Activated CD4-positive, alpha-beta T cell treated with anti-CD3 and anti-CD28 coated beads for 24 hours (primary cell): ENCODE measurements at places on chromosomes 1 and 21.

GRCh38 chr21:28358170-28358569 is 634.5 kb downstream of the LTN1 start:
- no peak for DNase-seq

DNA sequence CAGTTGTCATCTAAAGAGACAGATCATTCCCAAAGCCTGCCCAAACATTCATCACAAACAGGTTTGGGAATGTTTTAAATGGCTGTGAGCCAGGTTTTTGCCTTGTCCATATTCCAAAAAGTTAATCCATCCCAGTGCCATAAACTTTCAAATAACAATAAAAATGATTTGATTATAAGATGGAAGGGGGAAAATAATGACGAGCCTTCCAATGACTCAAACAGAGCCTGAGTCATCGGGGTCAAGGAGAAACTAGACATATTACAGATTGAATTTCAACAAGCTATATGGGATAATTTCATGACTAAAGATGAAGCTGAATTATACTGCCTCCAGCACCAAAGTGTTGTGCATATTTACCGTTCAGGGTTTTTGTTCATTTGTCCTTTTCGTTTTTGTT is 195.8 kb upstream of the PKN2 start:
- DNase-seq = no peak

DNA sequence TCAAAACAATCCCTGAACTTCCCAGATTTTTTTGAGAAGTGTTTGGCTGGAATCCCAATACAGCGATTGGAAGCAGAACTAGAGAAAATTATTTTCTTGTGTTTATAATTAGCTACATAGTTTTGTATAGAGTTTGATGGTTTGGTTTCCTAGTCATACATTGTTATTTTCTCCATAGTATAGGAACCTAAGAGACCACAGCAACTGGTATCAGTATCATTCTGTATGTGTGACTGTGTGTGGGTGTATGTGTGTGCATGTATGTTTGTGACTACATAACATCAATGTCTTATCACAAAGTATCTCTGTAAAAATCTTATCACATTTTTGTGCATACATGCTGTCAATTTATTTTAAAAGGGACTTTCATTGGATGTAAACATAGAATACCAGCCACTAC is 780.5 kb downstream of the MRPL39 start:
- no peak for DNase-seq

DNA sequence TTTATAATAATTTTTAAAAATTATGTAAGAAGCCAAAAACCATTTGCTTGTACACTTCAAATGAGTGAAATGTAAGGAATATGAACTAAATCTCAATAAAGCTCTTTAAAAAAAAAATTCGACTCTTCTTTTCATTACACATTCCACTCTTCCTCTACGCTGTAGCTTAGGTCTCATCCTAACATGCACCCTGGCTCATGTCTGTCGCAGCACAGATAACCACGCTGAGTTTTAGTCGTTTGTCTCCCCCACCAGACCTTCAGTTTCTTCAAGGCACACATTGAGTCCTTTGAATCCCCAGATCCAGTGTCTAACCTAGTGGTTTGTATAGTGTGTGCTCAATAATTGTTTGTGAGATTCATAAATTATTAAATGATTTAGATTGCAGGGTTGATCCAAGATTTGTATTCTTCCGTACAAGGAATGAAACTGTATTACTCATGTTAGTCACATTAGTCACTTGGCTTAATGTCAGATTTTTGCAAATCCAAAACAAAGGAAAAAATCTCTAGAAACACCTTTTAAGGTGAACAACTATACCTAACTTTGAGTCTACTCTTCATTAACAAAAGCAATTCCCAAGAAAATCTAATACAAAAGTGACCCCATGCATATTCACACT is 57.3 kb downstream of the SLC25A24 start:
- DNase-seq = no peak

DNA sequence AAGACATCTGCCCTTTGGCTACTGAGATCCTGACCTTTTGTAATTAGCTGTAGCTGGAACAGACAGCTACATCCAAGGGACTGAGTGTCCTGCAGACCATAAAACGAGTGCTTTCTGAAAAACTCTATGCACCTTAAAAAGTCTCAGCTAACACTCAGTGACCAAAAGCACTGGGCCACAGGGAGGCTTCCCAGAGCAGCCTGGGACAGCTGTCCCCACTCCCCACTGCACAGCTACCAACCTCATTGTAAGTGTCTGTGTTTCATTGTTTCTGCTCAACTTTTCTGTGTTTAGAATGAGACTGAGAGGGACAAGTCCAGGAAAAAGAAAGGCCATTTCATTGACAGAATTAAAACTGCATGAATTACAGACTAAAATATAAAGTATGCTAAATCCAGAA is 80.7 kb downstream of the SMYD2 start:
- DNase-seq = no peak

- DNase-seq = no peak
Observed at GRCh38 chr1:176919386-176920378, 244.8 kb downstream of the ASTN1 start.

DNA sequence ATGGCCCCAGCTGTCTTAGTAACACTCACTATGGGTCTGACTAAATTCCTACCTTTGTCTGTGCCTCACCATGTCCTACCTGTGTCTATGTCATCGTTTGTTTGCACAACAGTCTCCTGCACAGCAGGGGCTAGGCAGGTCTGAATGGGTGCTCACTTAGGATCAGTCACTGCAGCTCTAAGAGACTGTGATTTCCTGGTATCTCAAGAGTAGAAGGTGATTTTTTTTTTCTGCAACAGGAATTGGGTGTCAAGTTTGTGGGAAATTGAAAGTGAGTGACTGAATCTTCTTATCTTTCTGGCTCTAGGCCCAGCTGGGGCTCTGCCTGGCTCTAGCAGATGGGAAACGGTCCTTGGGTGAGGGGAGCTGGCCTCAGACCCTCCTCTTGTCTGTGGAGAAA is 46.4 kb upstream of the TRABD2B start:
- DNase-seq = no peak

DNA sequence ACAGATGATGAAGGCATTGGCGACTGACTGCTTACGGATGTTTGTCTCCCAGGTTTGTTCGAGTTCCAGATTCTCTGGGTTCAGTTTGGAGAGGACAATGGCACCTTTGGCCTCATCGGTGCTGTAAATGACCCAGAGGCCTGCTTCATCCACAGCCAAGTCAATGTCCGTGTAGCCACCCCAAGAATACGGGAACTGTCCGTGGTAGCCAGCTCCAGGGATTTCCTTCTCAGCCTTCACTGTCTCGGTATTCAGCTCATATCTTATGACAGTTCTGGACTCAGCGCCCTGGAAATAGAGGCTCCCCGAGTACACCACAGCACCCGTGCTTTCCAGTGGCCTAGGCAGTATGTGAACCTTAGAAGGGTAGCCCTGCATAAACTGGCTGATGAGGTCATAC is 14.1 kb downstream of the MYOCOS start:
- DNase-seq = no peak

DNA sequence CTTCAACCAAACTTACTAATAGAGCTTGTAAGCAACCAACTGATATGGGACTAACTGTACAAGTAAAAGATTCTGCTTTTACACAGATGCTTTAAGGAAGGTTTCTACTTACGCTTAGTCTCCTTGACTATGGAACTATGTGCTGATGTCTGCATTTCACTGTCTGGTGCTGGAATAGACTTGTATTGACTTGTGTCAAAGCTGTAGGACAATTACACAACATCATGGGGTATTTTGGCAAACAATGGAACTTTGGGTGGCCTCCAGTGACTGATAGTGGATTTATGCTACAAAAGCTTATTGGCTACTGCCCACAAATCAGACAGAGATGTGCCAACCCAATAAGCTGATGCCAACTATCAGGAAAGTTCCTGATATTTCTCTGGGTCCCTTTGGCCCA is 10.6 kb downstream of the CBR1 start:
- no peak for DNase-seq

DNA sequence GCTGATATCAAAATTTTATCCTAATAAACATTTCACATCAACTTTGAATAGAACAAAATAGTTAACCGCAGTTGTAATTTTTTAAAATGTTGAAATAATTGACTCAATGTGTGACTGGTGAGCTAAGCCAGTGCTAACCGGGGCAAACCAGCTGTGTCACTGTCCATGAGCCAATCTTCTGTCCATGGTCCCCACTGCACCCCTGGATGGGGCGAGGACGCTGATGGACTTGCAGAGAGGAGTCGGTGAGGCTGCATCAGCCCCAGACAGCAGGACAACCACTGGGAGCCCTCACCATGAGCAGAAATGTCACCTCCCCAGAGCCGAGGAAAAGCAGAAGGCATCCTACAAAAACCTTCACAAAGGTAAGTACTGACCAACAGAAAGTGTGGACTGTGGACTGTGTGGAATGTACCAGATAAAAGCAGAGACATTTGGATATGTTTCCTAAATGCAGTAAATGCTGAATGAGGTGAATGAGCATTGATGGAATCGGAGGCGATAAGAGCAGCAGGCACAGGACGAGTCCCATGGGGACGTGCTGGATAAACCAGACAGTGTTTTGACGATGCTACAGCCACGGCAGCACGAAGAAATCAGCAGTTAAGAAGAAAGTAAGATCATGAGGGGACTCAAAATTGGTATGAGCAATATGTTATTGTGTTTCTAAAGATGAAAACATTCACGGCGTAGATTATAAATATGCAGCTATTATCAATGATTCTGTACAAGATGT is 115.0 kb upstream of the BACE2 start:
- DNase-seq = no peak

GRCh38 chr1:186782791-186783190 is 46.0 kb upstream of the PLA2G4A start:
- no peak for DNase-seq

DNA sequence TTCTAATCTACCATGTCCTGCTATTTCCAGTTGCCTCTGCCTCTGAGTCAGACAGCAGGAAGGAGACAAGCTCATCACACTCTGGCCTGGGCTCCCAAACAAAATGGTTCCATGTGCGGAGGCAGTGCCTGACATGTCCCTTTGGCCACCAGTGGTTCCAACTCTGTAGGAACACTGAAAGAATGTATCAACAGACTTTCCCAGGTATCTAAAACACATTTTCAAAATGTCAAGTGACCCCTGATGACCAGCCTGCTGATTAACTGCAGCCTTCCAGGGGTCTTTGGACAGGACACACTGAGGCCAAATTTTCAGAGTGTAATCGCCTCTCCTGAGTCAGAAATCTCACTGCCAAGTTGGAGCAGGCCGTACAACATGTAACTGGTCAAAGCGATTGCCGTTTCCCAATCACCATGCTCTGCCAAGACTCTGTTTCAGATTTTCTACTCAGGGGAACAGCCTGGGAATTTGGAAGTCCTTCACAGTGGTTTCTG is 172.7 kb downstream of the TPR start:
- DNase-seq = no peak

DNA sequence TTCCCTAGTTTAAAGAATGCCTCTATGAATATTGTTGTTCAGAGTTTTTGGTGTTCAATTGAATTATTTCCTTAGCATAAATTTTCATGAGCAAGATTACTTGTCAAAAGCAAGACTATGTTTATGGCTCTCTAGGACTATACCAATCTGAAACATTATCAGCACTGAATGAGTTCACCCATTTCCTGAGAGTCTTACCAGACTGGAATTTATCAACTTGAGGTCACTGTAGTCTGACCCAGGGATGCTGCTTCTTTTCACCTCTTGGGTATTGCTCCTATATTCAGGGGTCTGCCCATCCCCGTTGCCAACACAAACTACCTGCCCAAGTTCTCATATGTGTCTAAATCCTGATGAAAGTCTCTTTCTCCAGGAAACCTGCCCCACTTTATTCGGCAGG is 42.6 kb downstream of the OPTC start:
- DNase-seq = no peak

DNA sequence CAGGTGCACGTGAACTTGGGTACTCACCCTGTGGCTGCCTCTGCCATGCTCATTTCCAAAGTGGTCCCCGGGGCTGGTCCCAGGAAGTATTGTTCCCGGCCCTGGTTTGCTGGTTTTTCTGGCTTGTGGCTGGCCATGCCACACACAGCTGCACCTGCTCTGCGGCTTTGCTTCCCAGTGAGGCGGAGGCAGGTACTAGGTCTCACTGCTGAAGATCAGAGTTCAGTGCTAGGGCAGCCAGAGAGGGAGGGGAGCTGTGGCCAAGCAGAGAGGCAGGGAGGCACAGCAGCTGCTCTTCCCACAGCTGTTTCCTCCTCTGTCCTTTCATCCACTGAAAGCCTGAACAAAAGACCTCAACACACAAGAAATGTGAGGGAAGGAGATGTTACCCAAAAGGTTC is 30.5 kb downstream of the ENO1 start:
- DNase-seq = no peak

- no peak for DNase-seq
Observed at GRCh38 chr1:180862305-180862704, 50.4 kb upstream of the KIAA1614 start.

DNA sequence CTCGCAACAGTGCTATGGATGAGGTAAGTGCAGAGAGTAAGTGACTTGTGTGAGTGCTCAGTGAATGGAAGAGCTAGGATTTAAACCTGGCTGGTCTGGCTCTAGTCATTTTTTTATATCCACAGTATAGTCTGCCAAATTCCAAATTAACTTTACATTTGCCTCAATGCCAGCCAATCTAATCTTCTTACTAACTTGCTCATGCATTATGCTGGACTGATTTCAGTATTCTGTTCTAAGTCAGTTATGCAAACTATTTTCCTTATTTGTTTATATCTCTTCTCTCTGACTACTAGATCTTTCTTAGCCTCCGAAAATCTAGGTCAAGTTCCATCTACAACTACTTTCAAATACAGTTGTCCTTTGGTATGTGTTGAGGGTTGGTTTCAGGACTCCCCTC is 133.3 kb downstream of the XPR1 start:
- DNase-seq = no peak

- no peak for DNase-seq
Observed at GRCh38 chr1:6960291-6960811, 175.1 kb downstream of the CAMTA1 start.

DNA sequence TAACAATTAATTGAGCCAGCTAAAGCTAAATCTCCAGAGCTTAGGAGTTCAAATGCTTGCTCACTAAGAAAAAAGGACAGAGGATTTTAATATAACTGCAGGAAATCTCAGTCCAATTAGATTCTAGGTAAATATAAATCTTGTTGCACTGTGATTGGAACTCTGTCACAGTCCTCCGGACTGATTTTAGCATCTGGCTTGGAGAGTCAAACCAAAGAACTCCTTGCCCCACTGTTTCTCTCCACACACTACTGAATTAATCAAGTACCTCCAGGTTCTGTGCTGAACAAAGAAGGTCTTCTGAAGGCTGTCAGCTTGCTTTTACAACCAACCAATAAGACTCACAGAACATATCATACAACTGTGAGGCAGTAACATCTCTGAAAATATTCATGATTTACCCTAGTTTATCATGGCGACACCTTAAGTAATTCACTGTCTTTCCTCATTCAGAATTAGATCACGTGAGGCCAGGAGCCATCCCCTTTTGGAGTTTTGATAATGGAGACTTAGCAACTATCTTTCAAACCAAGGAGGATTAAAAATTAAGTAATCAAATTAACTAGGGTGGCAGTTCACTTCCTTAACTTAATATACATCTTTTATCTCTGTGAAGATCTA is 176.0 kb downstream of the RERE start:
- DNase-seq = no peak
